Inflammatory macrophage treated with lipopolysaccharide for 4 hours (primary cell): ENCODE measurements at places on chromosomes 4 and X.

GRCh38 chr4:87423317-87424098, 1.1 kb downstream of the NUDT9 start:
- no peak for DNase-seq

GRCh38 chr4:77852892-77853495, 9.6 kb upstream of the MRPL1 start:
- peak; percentile 52 for DNase-seq

DNA sequence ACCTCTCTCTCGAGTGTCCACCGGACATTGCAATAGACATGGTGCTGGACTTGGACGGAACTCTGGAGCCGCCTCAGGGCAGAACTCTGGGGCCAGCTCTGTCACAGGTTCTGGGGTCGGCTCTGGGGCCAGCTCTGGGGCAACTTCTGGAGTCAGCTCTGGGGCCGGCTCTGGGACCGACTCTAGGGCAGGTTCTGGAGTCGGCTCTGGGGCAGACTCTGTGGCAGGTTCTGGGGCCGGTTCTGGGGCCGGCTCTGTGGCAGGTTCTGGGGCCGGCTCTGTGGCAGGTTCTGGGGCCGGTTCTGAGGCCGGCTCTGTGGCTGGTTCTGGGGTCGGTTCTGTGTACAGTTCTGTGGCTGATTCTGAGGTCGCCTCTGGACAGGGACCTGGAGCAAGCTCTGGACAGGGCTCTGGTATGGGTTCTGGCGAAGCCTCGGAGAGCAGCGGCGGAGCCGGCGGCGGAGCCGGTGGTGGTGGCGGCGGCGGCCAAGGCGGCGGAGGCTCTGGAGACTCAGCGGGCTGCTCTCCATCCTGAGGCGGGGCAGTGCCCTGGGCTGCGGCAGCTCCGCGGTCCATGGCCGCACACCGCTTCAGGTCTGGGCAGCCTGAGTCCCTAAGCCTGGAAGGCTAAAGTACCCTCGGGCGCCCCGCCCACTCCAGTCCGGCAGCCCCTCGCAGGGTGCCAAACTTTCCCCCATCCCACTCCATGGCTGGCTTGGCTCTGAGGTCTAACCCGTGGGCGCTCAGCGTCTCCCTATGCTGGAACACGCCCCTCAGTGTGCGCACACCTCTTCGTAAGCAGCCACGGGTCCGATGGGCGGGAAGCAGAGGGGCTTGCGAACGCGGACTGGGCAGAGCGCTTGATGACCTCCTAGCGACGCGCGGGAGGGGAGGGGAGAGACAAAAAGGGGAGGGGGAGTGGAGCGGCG, at the start of gene DGKK:
Gene DGKK (minus strand): TSS at position 723 of the 929 bp plus-strand sequence. CDS start 147 bp downstream, at position 576.
- no peak for DNase-seq

GRCh38 chr4:99943904-99944437, 2.4 kb downstream of the DNAJB14 start:
- DNase-seq, result peak; percentile 21

DNA sequence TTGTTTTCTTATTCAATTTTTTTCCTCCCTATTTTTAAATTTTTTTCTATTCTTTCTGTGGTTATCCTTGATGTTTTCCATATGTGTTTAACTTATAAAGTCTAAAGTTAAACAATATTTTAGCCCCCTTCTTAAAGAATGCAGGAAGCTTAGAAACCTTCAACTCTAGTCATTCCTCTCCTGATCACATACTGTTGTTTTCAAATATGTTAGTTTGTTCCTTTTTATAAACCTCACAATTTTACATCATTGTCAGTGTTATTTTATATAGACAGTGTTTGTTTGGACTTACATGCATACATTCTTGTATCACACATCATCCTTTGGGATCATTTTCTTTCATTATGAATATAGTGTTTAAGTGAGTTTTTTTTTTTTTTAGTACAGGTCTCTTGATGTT, 31.6 kb downstream of the KANTR start:
- DNase-seq, result no peak

GRCh38 chr4:175833574-175834311, 21.7 kb upstream of the GPM6A start:
- DNase-seq, result no peak

GRCh38 chrX:109739625-109740432, 6.8 kb upstream of the ACSL4 start:
- peak; percentile 87 for DNase-seq

DNA sequence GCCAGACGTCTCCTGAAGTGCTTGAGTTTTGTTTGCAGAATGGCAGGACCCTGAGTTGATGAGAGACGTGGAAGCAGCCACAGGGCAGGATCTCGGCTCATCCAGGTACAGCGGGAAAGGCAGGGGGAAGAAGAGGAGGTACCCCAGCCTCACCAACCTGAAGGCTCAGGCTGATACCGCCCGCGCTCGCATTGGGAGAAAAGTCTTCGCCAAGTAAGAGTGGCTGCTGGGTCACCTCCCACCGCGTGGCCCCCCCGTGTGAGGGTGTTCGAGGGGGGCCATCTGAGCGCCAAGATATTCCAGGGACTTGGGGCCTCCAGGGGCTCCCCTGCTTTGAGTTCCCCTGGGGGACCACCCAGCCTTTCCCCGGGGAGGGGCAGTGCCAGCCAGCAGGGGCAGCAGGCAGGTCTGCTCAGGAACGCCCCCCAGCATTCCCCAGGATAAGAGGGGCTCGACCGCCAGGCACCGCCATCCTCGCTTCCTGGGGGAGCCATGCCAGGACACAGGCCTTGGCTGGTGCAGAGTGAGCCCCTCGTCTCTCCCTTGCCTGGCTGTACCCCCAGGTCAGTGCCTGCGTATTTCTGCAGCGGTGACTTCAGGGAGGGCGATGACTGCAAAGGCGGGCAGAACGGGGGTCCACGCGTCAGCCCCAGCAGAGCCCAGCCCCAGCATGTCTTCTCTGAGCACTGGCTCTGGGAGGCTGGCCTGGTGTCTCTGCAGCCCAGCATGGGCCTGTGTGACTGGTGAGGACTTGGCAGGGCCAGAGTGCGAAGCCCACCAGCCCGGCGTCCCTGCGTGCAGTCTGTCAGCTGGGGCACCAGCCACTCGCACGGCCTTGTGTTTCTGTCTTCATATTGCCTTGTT, 22.3 kb downstream of the NKX1-1 start:
- DNase-seq, result no peak

GRCh38 chrX:7155163-7155562, 7.2 kb upstream of the PUDP start:
- DNase-seq, result no peak

DNA sequence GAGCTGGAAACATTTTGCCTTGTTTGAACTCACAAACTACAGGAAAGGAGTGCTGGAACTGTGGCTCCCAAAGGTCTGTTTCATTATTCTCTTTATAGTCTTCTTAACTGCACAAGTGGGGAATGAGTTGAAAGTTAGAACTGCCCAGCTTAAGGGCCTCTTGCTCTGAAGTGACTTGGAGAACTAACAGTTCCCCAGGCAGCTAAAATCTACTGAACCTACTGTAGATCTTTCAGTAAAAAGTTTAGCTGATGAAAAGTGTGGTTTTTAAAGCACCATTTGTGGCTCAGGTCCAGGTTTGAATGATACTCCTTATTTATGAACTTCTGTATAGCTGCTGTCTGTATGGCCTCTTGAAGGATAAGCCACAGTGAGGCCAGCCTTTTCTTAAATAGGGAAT, 353.8 kb downstream of the MAPK10 start:
- DNase-seq, result no peak

GRCh38 chr4:89283226-89284009, 24.2 kb downstream of the GPRIN3 start:
- peak; percentile 85 for DNase-seq

DNA sequence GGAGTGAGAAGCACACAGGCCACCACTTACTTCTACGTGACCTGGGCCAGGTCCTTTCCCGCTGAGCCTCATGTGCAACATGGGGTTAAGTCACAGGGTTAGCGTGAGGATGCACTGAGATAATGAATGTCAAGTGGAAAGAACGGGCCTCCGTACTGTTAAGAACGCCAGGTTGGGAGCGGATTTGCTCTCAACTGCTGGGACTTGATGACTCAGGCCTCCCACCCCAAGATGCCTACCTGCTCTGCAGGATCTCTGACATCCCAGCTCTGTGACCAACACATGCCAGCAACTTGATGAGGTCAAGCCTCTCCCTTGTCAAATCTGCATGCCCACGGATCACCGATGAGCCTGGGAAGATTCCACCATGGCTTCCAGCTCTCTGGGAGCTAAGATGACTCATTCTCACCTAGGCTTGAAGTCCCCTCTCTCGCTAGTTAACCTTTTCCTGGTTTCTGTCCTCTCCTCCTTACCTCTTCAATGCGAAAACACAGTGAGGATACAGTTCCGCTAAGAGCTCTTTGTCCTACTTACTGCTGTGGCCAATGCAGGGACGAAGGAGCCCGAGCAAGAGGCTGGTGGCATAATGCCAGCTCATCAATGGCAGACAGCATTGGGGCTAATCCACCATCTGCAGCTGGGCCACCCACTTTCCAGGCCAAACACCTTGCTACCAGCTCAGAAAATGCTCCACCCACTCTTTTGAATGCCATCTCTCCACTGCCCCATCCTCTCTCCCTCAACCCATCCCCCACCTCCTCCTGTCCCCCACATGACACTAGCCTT, 67.6 kb downstream of the PJA1 start:
- DNase-seq, result no peak

GRCh38 chr4:101782546-101782945, 8.0 kb upstream of the BANK1 start:
- DNase-seq, result no peak

DNA sequence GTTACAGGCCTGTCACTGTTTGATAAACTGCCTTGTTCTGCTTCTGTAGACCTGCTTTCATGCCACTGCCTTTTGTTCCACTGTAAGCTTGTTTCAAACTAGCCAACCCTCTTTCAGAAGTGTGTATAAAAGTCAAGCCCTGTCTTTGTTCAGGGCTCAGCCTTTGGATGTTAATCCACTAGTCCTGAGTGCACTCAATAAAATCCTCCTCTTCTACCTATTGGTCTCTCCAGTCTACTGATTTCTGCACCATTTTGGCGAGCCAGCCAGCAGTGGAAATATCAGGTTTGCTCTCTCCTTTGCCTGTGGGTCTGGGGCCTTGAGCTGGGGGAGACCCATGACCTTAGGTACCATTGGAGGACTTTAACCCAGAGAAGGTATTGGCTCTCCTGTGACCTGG, 901.6 kb upstream of the NDST4 start:
- no peak for DNase-seq
